Thoracic aorta endothelial cell (primary cell): ENCODE measurements at places on chromosomes 12 and 14. TPM values are rescaled to one million over a fixed set of nuclear protein-coding genes. Genes with fewer than 3 reads are reported as not detected.

Gene DBX2
- total RNA-seq: not detected in 2 replicates

Gene SRP54
- total RNA-seq: 87.2 and 109 TPM in 2 replicates

Gene DENR
- 67.5 and 71.4 TPM in 2 replicates for total RNA-seq

Gene TOMM20L
- total RNA-seq: not detected in 2 replicates

Gene KLRF2
- not detected in 2 replicates for total RNA-seq

Gene ADAMTS20
- not detected in 2 replicates for total RNA-seq

Gene CLEC1B
- total RNA-seq: not detected in 2 replicates

Gene ASB2
- total RNA-seq: not detected in 2 replicates

Gene OAS3
- 14.0 and 24.5 TPM in 2 replicates for total RNA-seq

Gene DCAF11
- total RNA-seq: 35.8 and 36.3 TPM in 2 replicates

Gene CARMIL3
- total RNA-seq: 0.14 TPM in 1 of 2 replicates, not detected in the other

Gene CKB
- total RNA-seq: 1.6 and 1.9 TPM in 2 replicates

Gene COX8C
- total RNA-seq: not detected in 2 replicates

Gene AHNAK2
- 112 TPM in 2 replicates for total RNA-seq

Gene GLS2
- 0.13 and 0.22 TPM in 2 replicates for total RNA-seq

Gene ENDOU
- 0.13 TPM in 1 of 2 replicates, not detected in the other for total RNA-seq

Gene RGS6
- total RNA-seq: not detected in 2 replicates

Gene SERPINA3
- total RNA-seq: 0.40 TPM in 1 of 2 replicates, not detected in the other

Gene LPCAT3
- 9.4 and 14.7 TPM in 2 replicates for total RNA-seq

Gene ACTR6
- 21.3 and 28.1 TPM in 2 replicates for total RNA-seq

Gene IRAK4
- 27.1 and 28.6 TPM in 2 replicates for total RNA-seq

Gene TRPV4
- 0.80 and 1.7 TPM in 2 replicates for total RNA-seq

Gene HOXC10
- total RNA-seq: not detected in 2 replicates

Gene FAM181A
- total RNA-seq: not detected in 2 replicates

Gene MARK3
- total RNA-seq: 126 and 130 TPM in 2 replicates

Gene HPD
- total RNA-seq: not detected in 2 replicates

Gene PTPN21
- 7.5 and 9.8 TPM in 2 replicates for total RNA-seq

Gene SSTR1
- total RNA-seq: 1.2 and 2.9 TPM in 2 replicates

Gene FAM90A1
- not detected in 2 replicates for total RNA-seq

Gene PSMD9
- total RNA-seq: 41.2 and 59.0 TPM in 2 replicates

Gene FAM186B
- 0.27 and 0.43 TPM in 2 replicates for total RNA-seq

Gene KRT75
- total RNA-seq: not detected in 2 replicates

Gene AQP6
- not detected in 2 replicates for total RNA-seq

Gene SMIM41
- 0.13 TPM in 1 of 2 replicates, not detected in the other for total RNA-seq

Gene RAB5B
- 57.3 and 71.9 TPM in 2 replicates for total RNA-seq

Gene TGM1
- 1.1 and 1.2 TPM in 2 replicates for total RNA-seq

Gene ANGEL1
- total RNA-seq: 15.4 and 15.5 TPM in 2 replicates

Gene GPR137C
- total RNA-seq: 0.53 and 1.6 TPM in 2 replicates

Gene KRT78
- not detected in 2 replicates for total RNA-seq

Gene ENO2
- 12.2 TPM in 2 replicates for total RNA-seq

Gene IL26
- not detected in 2 replicates for total RNA-seq

Gene IAPP
- not detected in 2 replicates for total RNA-seq

Gene HCAR1
- total RNA-seq: not detected in 2 replicates

Gene RIPK3
- total RNA-seq: 2.1 and 5.8 TPM in 2 replicates

Gene GPRC5D
- total RNA-seq: not detected in 2 replicates

Gene SLC10A1
- total RNA-seq: not detected in 2 replicates

Gene WDR20
- 17.5 and 18.2 TPM in 2 replicates for total RNA-seq
